ENCODE measurements at places on chromosomes 1 and 21.

DNA sequence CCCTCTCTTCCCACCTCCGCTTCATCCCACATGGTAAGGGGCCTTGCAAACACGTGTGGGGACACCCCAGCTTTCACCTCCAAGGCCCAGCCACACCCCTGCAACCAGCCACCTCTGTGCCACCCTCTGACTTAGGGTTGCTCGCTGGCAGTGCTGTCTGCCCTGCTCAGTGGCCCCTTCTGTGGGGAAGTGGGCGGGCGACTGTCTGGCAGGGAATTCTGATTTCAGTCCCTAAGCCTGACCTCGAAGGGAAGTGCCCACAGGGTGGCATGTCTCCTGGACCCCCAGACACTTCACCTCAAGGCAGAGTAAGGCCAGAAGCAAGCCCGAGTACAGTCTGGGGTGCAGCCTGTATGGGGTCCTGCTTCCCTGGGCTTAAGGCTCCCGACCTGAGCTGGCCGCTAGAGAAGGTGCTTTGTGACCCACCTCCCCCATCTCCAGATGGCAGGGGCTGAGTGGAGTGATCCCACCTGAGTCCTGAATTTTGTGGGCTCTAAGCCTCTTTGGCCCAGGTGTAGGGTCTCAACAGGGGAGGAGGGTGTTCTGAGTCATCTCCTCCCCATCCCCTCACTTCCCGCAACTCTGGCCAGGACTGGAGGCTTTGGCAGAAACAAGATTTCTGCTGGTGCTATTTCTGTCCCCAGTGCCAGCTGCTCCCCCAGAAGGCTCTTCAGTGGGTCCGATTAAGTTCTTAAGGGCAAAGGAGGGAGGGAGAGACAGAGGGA lies 7.0 kb downstream of the RD3 start:
- DNase-seq, result no peak

DNA sequence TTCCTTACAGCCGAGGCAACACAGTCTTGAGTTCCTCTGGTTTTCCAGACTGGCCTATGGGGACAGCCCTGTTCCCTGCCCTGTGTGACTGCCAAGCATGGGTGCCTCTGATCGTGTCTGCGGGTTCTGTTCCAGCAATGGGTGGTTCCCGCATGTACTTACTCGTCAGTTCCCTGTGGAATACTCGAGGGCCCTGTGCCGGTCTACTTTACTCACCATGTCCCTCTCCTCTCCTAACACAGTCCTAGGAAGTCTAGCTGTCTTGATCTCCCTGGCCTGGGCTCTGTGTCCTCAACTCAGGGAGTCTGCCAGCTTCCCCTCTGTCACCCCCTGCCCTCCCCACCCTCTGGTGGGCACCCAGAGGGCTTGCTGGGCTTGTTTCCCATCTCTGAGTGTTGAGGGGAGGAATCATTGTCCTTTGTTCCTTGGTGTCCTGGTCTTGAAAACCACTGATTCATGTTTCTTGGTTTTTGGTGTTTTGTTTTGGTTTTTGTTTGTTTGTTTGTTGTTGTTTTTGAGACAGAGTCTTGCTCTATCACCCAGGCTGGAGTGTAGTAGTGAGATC lies 36.0 kb downstream of the TRAPPC10 start:
- DNase-seq, result no peak

DNA sequence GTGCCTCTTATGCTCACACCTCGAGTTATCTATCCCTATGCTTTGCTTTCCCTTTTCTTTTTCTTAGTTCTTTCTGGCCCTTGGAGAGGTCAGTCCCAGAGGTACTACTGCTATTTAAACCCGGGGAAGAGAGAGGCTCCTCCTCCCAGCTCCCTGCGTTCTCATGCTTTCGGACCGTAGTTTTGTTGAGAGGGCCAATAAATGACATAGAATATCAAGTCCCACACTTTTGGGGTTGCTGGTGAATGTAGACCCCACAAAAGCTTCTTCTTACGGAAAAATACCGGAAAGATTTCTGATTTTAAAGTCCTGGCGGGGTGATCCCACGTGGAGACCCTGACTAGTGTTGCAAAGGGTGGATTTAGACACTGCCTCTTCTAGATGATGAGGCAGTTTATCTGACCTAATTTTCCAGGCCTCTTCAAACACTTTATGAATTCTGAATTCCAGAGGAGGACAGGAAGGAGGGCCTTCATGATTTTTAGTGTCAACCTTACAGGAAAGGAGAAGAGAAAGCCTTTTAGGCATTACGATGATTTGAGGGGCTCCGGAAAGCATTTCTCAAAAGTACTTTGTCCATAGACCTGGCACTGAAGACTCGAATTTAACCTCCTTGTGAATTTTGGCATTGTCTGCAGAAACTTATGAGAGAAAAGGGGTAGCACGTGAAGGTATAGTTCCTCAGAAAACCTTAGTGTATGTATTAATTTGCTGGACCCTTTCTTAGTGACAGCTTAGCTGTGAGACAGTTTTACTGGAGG lies 694 bp downstream of the TMEM167B start:
- no peak for DNase-seq

- DNase-seq, result no peak
Observed at GRCh38 chr1:21299780-21300395, 9.6 kb upstream of the ECE1 start.

GRCh38 chr1:225735252-225736149 lies 42.1 kb upstream of the SRP9 start:
- DNase-seq, result no peak

GRCh38 chr21:20424943-20425342 lies 573.3 kb upstream of the NCAM2 start:
- DNase-seq, result no peak

GRCh38 chr1:231334079-231334666 lies 3.5 kb downstream of the EXOC8 start:
- DNase-seq, result no peak

DNA sequence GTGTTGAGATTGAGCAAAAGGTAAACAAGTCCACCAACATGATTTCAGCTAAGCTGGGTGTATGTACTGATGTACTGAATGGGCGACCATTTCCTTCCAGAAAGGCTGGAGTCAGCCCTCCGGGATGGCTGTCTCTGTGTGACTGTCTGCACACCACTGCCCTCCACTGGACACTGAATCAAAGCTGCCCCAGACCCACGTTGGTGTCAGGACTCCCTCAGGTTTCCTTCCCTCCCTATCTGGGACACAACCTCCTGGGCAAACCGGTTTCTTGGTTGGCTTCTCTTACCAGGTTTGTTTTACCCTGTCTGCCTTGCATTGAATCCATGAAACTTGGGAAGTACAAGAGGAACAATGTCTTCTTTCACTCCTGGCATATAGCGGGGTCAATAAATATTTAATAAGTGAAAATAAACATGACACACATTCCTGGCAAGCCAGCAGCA lies 5.3 kb upstream of the SRP9 start:
- DNase-seq, result no peak

DNA sequence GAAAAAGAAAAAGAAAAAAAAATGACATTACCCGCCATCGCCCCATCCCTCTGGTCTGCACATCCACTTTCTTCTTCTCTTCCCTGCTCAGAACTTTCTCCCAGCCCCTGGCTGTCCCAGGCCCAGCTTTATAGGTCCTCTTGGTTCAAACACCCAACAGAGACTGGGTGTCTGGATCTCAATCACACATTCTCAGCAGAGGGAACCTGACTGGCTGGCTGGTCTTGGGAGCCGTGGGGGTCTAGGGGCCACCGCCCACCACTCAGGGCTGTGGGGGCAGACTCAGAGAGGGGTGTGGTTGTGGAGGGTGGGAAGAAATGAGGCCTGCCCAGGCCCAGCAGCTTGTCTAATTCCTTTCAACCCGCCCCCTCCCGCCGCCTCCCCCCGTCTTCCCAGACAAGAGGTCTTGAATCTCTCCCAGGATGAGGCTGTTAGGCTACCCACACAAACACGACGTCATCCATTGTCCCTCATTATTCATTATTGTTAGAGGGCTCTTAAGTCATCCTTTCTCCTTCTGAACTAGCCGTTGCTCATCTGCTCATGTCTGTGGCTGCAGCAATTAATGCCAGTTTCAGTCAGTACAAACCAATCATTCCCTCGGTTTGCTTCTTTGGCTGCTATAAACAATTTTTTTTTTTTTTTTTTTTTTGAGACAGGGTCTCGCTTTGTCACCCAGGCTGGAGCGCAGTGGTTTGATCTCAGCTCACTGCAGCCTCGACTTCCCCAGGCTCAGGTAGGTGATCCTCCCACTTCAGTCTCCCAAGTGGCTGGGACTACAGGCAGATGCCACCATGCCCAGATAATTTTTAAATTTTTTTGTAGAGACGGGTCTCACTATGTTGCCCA lies 40.6 kb upstream of the CLIC4 start:
- no peak for DNase-seq

- no peak for DNase-seq
Observed at GRCh38 chr1:119670898-119671297, 22.8 kb upstream of the ZNF697 start.

GRCh38 chr1:221688488-221688843 lies 53.4 kb downstream of the DUSP10 start:
- no peak for DNase-seq

- no peak for DNase-seq
Observed at GRCh38 chr1:36321119-36321951, 2.1 kb downstream of the EVA1B start.

- no peak for DNase-seq
Observed at GRCh38 chr1:169692756-169693460, 18.5 kb downstream of the SELL start.

- DNase-seq, result no peak
Observed at GRCh38 chr1:86487131-86487810, 18.5 kb downstream of the CLCA1 start.

- DNase-seq, result no peak
Observed at GRCh38 chr1:184646824-184647223, 107.8 kb downstream of the EDEM3 start.

- DNase-seq, result no peak
Observed at GRCh38 chr1:77540501-77541161, 141.8 kb downstream of the ZZZ3 start.

DNA sequence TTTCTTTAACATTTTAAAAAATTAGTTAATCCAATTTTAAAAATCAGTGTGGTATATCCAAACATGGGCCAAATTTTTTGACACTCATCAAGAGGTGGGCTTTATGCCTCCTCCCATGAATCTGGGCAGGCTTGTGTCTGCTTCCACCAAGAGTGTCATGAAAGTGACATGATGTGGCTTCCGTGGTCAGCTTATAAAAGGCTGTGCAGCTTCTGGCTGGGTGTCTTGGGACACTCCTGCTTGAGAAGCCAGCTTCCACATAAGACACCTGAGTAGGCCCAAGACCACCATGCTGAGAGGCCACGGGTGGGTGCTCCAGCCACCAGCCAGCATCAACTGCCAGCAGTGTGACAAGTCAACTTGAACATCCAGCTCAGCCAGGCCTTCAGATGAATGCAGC lies 74.3 kb upstream of the RUNX3 start:
- no peak for DNase-seq

GRCh38 chr1:209531006-209531405 lies 52.5 kb upstream of the CAMK1G start:
- no peak for DNase-seq

DNA sequence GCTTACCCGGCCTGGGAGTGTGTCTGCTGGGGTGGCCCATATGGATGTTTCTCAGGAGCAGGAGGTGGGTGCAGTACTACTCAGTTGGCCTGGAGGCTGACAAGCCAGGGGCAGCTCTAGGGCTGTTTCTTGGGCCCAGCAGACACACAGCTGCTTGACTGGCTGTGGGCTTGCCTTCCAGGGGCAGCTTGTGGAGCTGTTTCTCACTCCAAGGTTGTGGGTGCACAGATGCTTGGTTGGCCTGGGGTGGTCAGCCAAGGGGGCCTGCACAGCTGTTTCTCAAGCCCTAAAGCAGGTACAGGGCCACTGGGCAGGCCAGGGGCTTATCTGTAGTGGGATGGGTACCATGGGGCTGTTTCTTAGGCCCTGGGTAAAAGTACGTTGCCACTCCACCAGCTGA lies 1078.1 kb upstream of the ADGRL2 start:
- no peak for DNase-seq

GRCh38 chr1:91505086-91505485 lies 4.4 kb downstream of the CDC7 start:
- no peak for DNase-seq

DNA sequence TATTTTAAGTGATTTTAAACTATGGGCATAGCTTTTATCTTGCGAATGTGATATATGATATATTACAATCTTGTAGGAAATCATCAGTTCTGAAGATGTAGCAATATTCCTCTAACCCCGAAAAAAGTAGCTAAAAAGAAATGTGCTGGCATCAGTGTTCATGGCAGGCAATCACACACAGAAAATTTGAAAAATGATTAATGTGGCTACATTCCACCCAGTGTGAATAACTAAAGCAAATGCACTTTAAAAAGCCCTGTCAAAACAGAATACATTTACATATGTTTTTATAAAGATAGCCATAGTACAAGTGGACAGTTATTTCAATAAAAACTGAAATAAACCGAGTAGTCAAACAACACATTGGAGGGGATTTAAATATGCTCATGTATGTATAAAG lies 260.2 kb downstream of the HHAT start:
- DNase-seq, result no peak

- no peak for DNase-seq
Observed at GRCh38 chr1:148308832-148309458, 156.9 kb upstream of the NBPF11 start.

GRCh38 chr21:20253261-20253660 lies 744.9 kb upstream of the NCAM2 start:
- DNase-seq, result no peak

GRCh38 chr1:110482662-110483307 lies 31.8 kb downstream of the PROK1 start:
- no peak for DNase-seq

- DNase-seq, result no peak
Observed at GRCh38 chr21:38243732-38244406, 12.9 kb upstream of the KCNJ15 start.

DNA sequence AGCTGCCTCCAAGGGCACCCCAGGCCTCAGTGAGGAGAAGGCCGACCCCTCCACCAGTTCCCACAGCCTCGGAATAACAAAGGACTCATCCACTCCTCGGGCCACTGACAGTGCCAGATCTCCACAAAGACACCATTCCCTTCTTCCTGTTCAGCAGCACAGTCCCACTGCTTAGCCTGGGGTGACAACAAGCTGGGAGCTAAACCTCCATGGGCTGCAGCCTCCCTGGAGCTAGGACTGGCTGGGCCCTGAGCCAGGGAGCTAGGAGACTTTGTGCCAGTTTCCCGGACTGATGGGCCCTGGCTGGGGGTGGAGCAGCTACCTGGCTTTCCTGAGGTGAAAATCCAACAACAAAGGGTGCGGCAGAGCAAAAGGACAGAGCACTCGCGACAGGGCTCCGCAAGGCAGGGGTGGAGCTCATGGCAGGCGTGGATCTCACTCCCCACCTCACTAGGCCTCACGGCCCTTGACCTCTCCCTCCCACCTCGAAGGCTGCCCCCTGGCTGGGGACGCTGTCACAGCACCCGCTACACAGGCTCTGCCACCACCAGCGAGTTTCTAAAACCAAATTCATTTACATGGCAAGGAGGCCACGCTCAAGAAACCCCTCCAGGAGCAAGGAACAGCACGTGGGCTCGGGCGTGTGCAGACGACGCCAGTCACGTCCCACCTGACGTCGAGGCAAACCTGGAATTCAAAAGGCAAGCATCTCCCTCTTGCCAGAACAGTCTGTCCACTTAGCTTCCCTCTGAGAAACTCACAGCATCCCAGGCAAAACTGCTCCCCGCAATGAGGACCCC lies 13.8 kb downstream of the SLC35E2B start:
- no peak for DNase-seq

Data from cerebellar nuclear complex (tissue), 1 donor.